Cardiac septum (tissue), 1 donor: ENCODE measurements at places on chromosomes 7 and 10. TPM values are rescaled to one million over a fixed set of nuclear protein-coding genes. Genes with fewer than 3 reads are reported as not detected.

- no peak for DNase-seq
Measured at GRCh38 chr10:9950070-9950469, 1067.6 kb upstream of the CELF2 start.

DNA sequence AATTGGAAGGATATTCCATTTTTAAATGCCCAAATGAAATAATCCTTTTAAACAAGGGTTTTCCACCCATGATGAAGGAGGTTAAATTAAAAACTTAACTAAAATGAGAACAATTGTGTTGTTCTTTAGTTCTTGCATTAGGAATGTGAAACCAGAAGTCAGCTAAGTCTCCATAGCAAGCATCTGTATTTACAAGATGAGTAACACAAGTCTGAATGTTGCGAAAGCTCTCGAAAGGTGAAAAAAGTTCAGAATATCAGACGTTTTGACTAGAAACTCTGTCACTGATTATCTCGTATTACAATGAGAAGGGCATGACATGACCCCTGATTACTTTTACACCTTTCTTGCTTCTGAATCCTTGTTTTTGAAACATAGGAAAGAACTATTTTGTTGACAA is 149.6 kb downstream of the BICC1 start:
- no peak for DNase-seq

The IFIT2 gene
- 4.3 TPM for total RNA-seq

- DNase-seq = peak; percentile 41
Measured at GRCh38 chr7:66198956-66199355, 6.2 kb upstream of the TPST1 start.

- no peak for DNase-seq
Measured at GRCh38 chr10:132469197-132469884, 68.2 kb upstream of the INPP5A start.

DNA sequence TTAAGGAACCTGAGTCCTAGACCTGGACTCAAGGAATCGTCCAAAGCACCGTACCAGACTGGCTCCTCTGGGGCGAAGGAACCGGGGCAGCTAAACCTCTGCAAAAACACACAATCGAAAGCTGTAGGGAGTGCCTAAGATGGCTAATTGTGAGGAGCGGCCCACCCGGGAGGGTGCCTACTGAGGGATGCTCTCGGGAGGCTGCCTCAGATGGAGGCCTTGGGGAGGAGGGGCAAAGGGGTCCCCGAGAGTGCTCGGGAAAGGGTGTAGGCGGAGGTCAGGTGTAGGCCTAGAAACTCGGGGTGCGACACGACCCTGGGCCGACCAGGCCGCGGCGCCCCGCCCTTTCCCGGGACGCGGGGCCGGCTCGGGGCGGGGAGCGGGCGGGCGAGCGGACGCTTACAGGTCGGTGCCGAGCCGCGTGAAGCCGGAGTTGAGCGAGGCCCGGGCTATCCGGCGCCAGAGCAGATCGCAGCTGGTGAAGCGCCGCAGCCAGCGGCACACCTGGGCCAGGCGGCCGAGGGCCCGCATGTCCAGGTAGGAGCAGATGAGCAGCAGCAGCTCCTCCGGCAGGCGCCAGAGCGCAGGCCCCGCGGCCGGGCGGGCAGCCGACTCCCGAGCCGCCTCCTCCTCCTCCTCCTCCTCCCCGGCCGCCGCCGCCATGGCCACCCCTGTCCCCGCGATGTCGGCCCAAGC is 844 bp downstream of the FBXW4 start:
- DNase-seq = peak; percentile 78

DNA sequence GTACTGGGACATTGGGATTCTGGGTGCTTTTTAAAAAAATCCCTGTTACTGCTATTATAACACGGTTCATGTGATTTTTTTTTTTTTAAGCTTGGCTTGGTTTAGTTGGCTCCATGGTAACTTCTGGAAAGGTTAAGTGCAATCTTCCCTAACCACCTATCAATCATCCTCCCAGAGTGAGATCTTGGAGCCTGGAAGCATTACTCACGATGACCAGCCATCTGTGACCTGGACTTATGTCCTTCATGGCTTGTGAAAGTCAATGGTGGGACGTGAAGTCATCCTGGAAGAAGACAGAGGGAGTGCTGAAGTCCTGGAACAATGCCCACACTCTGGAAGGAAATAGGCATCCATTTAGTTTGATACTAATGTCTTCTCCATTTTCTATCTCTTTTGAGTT is 135.5 kb upstream of the FRMD4A start:
- DNase-seq = no peak

DNA sequence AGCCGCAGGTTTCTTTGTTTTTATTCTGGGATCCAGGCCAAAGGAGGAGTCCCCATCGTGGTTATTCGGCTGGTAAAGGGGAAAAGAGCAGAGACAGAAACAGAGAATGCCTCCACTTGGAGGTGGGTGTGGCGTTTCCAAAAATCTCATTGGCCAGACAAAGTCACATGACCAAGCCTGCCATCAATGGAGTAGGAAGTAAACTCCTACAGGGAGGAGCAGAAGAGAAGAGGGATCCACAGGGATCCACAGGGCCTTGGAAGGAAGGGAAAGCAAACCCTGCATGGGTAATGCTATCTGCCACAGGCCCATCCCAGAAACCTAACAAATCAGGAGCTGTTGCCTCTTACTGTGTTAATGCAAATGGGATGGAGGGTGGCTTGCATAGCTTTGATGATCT is 425.7 kb upstream of the GALNT17 start:
- DNase-seq = no peak

- no peak for DNase-seq
Measured at GRCh38 chr7:122831436-122831835, 54.8 kb downstream of the CADPS2 start.

DNA sequence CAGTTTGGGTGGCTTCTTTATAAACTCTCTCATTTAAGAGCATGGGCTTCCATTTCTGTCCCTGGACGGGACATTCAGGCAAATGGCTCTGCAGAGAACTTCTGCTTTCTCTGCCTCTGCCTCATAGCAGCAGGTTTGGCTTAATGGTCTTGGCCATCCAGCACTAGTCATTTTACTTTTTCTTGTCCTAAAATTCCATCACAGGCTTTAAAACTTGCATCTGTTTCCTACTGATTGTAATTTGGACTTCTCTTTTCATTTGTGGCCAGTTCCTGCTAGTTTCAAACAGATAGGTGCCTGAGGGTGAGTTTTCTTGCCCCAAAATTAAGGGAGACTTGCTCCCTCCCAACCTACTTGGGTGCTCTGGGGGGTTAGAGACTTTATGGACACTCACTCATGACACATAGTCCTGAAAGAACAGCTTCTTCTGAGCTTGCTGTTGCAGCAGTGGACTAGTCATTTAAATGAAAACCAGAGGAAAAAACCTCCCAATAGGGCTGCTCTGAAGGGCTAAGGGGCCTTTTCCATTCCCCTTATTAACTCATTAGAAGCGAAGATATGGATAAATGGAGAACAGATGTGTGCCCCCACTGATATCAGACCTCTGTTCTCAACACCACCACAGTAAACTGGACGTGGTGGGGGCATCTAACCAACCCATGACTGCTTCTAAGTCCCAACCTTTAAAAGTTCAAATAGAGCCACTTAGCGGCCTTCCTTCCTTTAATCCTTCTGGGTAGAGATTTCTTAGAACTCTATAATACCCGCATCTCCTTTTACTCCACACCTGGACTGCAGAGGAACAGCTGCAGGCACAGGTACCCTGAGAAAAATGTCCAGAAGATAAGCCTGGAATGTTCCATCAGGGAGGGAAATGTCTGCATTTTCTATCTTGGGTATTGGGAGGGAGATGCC is 38.8 kb downstream of the SVOPL start:
- DNase-seq = no peak

DNA sequence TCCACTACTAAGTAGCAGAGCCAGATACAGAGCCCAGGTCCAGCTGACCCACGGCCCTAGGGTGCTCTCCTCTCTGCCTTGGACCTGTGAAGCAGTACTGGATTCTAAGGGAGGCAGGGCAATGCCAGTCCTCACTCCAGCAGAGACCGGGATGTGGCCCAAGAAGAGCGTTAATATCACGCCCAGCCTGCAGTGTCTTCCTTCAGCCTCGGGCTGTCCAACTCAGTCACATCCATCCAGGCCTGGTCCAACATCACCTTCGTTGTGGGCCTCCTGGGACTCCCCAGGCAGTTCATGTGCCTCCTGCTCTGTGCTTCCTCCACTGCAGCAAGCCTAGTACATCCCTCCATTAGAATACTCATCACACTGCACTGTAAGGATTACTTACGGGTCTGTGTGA is 114.5 kb downstream of the GRID1 start:
- DNase-seq = peak; percentile 63

The NSUN5 gene
- total RNA-seq = 15.5 TPM

- no peak for DNase-seq
Measured at GRCh38 chr10:93630625-93631557, 18.6 kb downstream of the PDE6C start.

The PCDH15 gene
- total RNA-seq = 0.57 TPM

The GRID1 gene
- 3.0 TPM for total RNA-seq

The ELMO1 gene
- total RNA-seq = 11.4 TPM

GRCh38 chr7:46738796-46739195 is 817.7 kb upstream of the IGFBP3 start:
- no peak for DNase-seq

- no peak for DNase-seq
Measured at GRCh38 chr10:12719365-12719764, 282.1 kb downstream of the CCDC3 start.

DNA sequence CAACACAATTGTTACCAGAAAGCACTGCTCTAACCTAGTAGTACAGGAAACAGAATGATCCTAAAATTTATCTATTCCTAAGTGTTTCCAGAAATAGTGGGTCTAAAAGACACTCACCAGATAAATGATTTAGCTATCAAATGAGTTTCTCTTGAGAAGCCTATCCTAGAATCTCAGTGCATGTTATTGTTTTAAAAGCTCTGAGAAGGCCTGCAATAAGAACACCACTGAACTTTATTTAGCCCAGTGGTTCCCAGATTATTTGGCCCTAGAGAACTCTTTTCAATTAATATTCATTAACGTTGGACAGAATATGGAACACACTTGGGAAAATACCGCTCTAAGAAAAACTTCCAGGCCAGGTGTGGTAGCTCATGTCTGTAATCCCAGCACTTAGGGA is 220.1 kb upstream of the GHITM start:
- DNase-seq = no peak

GRCh38 chr7:141533149-141533949 is 17.9 kb upstream of the AGK start:
- DNase-seq = no peak

GRCh38 chr10:13717936-13718772 is 131.4 kb downstream of the PRPF18 start:
- peak; percentile 88 for DNase-seq

DNA sequence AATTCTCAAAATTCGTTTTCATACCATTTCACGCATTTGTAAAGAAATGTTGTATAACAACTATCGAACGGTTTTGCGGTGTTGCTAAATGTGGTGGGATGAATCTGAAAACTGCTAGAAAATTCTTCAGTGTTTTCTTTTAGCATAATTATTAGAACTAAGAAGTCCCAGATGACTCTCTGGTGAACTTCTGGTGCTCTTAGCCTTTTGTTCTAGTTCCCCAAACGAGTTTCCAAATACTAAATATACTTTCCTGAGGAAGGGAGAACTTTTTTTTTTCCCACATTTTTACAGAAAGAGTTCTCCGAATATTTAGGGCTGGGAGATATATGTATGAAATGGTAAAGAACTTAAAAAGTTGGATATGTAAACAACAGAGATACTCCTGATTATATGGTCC is 82.5 kb downstream of the ICA1 start:
- DNase-seq = no peak

GRCh38 chr7:87627634-87627994 is 584 bp upstream of the RUNDC3B start:
- DNase-seq = peak; percentile 77

The NKX2-3 gene
- not detected for total RNA-seq

The GNB2 gene
- total RNA-seq = 123 TPM

- no peak for DNase-seq
Measured at GRCh38 chr7:123548406-123548805, 9.2 kb downstream of the NDUFA5 start.

DNA sequence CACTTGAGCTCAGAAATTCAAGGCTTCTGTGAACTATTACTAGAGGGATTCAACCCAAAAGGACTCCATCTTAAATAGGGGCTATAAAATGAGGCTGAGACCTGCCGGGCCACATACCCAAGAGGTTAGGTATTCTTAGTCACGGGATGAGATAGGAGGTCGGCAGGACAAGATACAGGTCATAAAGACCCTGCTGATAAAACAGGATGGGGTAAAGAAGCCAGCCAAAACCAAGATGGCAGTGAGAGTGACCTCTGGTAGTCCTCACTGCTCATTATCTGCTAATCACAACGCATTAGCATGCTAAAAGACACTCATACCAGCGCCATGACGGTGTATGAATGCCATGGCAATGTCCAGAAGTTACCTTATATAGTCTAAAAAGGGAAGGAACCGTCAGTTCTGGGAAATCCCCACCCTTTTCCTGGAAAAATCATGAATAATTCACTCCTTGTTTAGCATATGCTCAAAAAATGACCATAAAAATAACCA is 101.2 kb upstream of the TRIM24 start:
- DNase-seq = no peak

- DNase-seq = no peak
Measured at GRCh38 chr7:11077816-11078215, 104.1 kb downstream of the PHF14 start.

GRCh38 chr7:27606270-27607209 is 56.1 kb downstream of the HIBADH start:
- DNase-seq = no peak

DNA sequence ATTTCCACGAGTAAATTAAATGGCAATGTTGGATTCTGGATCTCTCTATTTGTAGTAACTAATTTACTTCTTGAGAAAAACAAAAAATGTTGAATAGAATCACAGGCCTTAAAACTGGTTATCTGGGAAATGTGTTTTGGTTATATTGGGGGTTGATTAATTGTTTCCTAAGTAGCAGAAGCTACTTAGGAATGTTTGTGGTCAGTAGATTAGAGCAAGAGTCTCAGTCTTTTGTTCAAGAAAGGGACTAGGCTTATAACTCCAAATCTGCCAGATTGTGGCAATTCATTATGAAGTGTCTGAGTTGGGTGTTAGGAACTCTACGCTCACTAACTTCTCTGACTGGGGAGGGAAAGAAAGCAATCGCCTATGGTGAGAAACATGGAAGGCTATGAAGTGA is 244.3 kb upstream of the PHYHIPL start:
- no peak for DNase-seq

The ZNF12 gene
- 17.7 TPM for total RNA-seq
